Panc1 (cell line): ENCODE measurements at places on chromosomes 2 and 18.

- H3K27me3 ChIP-seq, result no peaks in the 10 kb centered on the region
- no peaks in the 10 kb centered on the region for H3K36me3 ChIP-seq
- H3K4me1 ChIP-seq, result no peaks in the 10 kb centered on the region
Observed at GRCh38 chr2:128249555-128249954, 69.1 kb downstream of the HS6ST1 start.

- H3K27me3 ChIP-seq, result no peaks in the 10 kb centered on the region; the same call in 1 of the 2 replicates
- H3K4me1 ChIP-seq, result no peaks in the 10 kb centered on the region
- no peak for DNase-seq
- no peak overlapping the region for H3K27ac ChIP-seq
Observed at GRCh38 chr2:37631698-37632097, 39.7 kb downstream of the CDC42EP3 start.

- H3K27ac ChIP-seq, result no peak overlapping the region
- no peaks in the 10 kb centered on the region; the same call in 1 of the 2 replicates for H3K27me3 ChIP-seq
- no peak for DNase-seq
- no peaks in the 10 kb centered on the region; the same call in 1 of the 2 replicates for H3K36me3 ChIP-seq
- no peaks in the 10 kb centered on the region for H3K4me1 ChIP-seq
Observed at GRCh38 chr2:144469798-144470197, 50.1 kb downstream of the ZEB2 start.

GRCh38 chr2:214649440-214650205 lies 159.9 kb downstream of the BARD1 start:
- H3K4me3 ChIP-seq, result no peak overlapping the region
- no peaks in the 10 kb centered on the region for H3K36me3 ChIP-seq
- no peak for DNase-seq
- no peaks in the 10 kb centered on the region for H3K4me1 ChIP-seq

- no peaks in the 10 kb centered on the region for H3K27me3 ChIP-seq
- no peak overlapping the region for H3K27ac ChIP-seq
- DNase-seq, result no peak
- no peaks in the 10 kb centered on the region for H3K4me1 ChIP-seq
- H3K4me3 ChIP-seq, result no peak overlapping the region
- no peaks in the 10 kb centered on the region for H3K36me3 ChIP-seq
Observed at GRCh38 chr2:204299766-204300165, 245.5 kb upstream of the PARD3B start.

- H3K4me3 ChIP-seq, result no peak overlapping the region
- peaks cover 7% of the 10 kb centered on the region; the same call in 1 of the 2 replicates for H3K27me3 ChIP-seq
- DNase-seq, result no peak
- no peaks in the 10 kb centered on the region for H3K36me3 ChIP-seq
- no peaks in the 10 kb centered on the region for H3K4me1 ChIP-seq
- no peak overlapping the region for H3K27ac ChIP-seq
Observed at GRCh38 chr2:2837746-2838547, 506.9 kb upstream of the MYT1L start.

- H3K27me3 ChIP-seq, result no peaks in the 10 kb centered on the region
- no peaks in the 10 kb centered on the region for H3K36me3 ChIP-seq
- peak within 1 kb of the TSS; percentile 42 for H3K4me3 ChIP-seq
- H3K4me1 ChIP-seq, result no peaks in the 10 kb centered on the region; the same call in 1 of the 2 replicates
Observed at GRCh38 chr2:201182650-201183364, at the start of gene CASP10. Gene CASP10, plus strand, starts transcription at chr2:201183141. Its CDS starts 2,637 bp downstream, at chr2:201185778.

DNA sequence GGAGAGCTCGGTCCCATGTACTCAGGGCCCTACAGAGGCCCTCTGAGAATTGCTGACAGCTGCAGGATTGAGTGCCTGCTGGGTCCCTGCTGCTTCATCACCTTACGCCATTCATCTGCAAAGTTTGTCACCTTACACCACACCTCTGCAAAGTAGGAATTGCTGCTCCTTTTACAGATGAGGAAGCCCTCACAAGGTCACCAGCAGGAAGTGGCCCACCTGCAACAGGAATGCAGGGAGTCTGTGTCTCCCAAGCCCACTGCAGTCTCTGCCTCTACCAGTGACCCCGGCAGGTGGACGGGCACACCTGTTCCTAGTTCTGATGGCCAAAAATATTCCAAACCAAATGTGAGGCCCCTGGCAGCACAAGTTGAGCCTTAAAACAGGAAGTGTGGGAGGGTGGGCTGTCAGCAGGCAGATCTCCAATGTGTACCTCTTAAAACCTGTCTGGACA lies 441.4 kb downstream of the NBAS start:
- no peaks in the 10 kb centered on the region for H3K27me3 ChIP-seq
- no peak overlapping the region for H3K27ac ChIP-seq
- DNase-seq, result no peak
